ENCODE measurements at places on chromosomes 6 and 20. TPM values are rescaled to one million over a fixed set of nuclear protein-coding genes. Genes with fewer than 3 reads are reported as not detected.

The MROH8 gene
- total RNA-seq, result 3.2 TPM

The PTCHD4 gene
- 19.2 TPM for total RNA-seq

The SNAP25 gene
- total RNA-seq, result 113 TPM

The CSE1L gene
- 129 TPM for total RNA-seq

The APCDD1L gene
- not detected for total RNA-seq

The IRF4 gene
- total RNA-seq, result under 0.01 TPM

The EPHA7 gene
- 36.4 TPM for total RNA-seq

The MUC21 gene
- not detected for total RNA-seq

The SLC35D3 gene
- 0.25 TPM for total RNA-seq

The ERVFRD-1 gene
- total RNA-seq, result not detected
